ENCODE measurements at places on chromosomes 4 and X.

- DNase-seq: no peak
Measured at GRCh38 chr4:174553828-174554227, 31.5 kb upstream of the HPGD start.

DNA sequence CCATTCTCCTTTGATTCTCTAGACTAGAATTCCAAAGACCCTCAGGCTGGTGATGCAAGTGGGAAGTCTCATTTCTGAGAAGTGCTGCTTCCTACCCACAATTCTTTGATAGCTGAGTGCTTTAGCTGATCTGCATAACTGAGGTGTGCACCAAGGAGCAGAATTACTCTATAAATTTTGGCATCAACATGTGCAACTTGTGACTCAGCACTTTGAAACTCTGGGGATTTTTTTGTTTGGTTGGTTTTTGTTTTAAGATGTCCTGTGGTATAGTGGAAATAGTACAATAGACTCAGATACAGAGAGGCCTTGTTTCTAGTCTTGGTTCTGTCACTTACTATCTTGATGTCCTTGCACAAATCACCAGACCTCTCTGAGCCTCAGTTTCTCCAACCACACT lies 148.4 kb downstream of the AR start:
- DNase-seq: no peak

DNA sequence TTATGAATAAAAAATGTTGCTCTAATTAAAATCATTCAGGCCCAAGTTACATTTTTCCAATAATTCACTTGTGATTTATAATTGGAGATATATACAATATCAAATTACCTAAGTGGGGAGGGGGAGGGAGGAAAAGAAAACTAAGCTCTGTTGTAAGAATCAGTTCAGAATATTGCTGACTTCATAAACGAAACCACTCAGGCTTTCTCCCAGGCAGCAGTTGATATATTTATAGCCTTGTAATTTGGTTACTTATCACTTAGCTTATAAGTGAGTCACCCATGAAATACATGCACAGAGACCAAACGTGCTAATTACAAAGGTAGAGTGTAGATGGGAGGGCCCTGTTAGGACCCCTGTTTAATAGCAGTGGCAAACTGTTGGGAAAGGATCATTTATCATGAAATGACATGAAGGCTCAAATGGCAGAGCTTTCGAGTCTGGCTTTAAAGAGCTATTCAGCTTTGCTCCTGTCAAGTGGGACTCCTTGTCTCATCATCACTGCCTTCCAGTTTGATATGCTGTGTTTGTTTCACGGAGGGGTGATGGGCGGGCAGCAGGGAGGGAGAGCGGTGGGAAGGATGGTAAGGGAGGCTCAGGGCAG lies 105.6 kb upstream of the PGRMC2 start:
- no peak for DNase-seq

- no peak for DNase-seq
Measured at GRCh38 chrX:135024526-135024925, 2.2 kb upstream of the RTL8B start.

- DNase-seq: no peak
Measured at GRCh38 chrX:70826715-70827114, 81.8 kb downstream of the TEX11 start.

DNA sequence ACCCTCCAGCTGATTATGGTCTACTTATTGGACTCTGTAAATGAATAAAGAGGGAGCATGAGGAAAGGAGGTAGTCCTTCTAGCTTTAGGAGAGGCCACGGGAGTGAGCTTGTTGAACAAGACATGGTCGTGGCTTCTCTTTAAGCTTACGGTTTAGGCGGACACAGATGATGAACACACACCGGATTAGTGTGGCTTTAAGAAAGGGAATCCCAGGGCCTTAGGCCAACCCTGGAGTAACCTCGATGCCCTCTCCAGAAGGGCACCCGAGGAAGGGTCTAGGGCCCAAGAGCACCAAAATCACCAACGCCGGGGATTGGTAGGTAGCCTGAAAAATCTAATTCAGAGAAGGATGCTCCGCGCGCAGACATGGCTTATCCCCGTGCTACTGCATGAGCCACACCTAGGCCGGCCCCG lies 39.4 kb downstream of the ERVMER34-1 start:
- no peak for DNase-seq

- no peak for DNase-seq
Measured at GRCh38 chr4:84917086-84917821, 49.2 kb downstream of the WDFY3 start.

DNA sequence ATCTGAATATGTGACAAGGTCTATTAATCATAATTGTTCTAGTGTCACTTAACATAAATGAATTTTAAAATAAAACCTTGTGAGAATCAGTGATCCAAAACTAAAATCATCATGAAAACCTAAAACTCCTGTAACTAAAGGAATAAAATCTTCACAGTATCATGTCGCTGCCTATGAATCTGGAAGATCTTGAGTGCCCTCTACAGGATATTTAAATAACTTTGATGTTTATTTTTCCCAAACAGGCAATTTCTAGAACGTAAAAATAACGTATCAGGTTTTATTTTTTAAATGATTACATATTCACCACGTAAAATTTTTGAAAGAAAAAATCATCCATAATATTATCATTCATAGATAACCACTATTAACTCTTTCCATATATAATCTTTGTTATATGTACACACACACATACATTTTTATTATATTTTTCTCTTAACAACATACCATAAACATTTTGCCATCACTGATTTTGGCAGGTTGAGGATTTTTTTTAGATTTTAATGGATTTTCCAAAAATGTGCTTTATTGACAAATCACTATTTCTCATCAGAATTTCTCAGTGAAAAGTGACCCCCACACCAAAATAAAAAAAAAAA lies 79.6 kb downstream of the COMMD8 start:
- DNase-seq: no peak

- DNase-seq: no peak
Measured at GRCh38 chr4:183053681-183054080, 45.4 kb upstream of the WWC2 start.

DNA sequence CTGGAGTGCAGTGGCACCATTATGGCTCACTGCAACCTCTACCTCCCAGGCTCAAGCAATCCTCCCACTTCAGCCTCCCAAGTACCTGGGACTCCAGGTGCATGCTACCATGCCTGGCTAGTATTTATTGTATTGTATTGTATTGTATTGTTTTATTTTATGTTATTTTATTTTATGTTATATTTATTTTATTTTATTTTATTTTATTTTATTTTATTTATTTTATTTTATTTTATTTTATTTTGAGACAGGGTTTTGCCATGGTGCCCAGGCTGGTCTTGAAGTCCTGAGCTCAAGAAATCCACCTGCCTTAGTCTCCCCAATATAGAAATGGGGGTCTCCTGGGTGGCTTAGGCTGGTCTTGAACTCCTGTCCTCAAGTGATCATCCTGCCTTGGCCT lies 42.6 kb downstream of the ELF2 start:
- no peak for DNase-seq

DNA sequence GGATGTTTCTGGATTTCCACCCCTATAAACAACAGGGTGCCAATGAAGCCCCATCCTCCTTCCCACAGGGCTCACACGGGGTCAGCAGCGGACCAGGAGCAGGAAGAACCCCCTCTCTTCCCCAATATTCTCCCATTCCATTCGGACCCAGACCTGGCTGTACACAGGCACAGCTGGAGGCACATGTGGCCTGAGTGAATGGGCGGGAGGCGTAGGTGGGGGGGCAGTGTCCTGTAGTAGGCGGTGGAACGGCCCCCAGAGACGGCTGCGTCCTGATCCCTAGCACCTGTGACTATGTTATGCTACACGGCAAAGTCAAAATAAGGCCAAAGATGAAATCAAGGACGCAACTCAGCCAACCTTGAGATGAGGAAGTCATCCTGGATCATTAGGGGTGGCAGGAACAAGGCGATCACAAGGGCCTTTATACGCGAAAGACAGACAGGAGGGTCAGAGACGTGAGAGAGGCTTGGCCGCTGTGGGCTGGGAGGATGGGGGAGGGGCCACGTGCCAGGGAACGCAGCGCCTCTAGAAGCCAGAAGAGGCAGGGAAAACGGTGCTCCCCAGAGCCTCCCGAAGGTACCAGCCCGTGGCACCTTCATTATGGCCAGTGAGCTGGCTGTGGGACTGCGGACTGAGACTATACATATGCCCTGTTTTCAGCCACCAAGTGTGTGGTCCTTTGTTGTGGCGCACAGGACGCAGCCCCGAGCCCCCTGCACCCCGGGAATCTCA lies 75.6 kb downstream of the WFS1 start:
- DNase-seq: no peak

All from nephron progenitor cell (in vitro differentiated cells).